ENCODE measurements at places on chromosomes 12 and 14.

DNA sequence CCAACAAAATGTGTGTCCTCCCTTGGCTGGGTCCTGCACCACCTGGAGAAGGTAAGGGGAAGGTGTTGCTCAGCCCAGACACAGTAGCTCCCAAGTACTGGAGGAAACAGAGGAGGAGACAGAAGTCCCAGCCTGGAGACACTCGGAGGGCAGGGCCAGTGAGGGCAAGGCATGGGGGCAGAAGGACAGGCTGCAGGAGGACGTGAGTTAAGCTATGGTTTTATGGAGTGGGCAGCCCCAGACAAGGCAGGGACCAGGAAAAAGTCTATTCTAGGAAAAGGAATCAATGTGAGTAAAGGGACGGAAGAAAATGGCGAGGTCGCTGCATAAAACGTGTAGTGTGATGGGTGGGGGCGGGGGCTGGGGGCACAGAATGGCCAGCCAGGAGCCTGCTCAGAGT lies 210.1 kb upstream of the DIO3 start:
- DNase-seq: no peak

DNA sequence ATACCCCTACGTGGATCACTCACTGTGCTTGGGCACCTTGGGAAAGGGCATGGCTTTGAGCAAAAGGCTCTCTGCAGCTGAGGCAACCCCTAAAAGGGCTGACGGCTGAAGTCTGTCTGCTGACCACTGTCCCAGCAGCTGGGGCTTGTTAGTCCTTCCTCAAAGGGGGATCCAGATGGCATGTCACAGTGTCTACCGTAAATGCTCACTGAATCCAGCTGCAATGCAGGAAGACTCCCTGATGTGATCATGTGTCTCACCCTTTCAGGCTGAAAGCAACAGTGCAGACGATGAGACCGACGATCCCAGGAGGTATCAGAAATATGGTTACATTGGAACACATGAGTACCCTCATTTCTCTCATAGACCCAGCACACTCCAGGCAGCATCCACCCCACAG lies 12.4 kb downstream of the OAS1 start:
- no peak for DNase-seq

DNA sequence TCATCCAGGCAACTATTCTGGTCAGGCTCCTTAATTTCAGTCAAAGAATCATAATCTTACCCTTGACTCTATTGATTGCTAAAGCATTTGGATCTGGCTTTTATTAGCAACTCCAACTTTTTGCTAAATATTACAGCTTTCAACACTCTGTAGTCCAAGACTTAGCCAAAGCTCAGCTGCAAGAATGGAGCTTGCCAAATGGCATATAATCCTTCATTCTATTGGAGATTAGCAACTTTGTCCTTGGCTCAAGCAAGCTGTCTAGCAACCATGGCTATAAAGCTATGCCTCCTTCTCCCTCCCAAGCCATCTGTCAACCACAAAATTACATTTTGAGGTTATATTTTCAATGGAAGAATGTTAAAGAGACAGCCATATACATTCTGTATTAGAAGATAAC lies 23.1 kb upstream of the NID2 start:
- DNase-seq: no peak

- no peak for DNase-seq
These were observed 7.5 kb downstream of the CRADD start for GRCh38 chr12:93684716-93685115.

- no peak for DNase-seq
These were observed 188.4 kb downstream of the RBM19 start for GRCh38 chr12:113777751-113778150.

DNA sequence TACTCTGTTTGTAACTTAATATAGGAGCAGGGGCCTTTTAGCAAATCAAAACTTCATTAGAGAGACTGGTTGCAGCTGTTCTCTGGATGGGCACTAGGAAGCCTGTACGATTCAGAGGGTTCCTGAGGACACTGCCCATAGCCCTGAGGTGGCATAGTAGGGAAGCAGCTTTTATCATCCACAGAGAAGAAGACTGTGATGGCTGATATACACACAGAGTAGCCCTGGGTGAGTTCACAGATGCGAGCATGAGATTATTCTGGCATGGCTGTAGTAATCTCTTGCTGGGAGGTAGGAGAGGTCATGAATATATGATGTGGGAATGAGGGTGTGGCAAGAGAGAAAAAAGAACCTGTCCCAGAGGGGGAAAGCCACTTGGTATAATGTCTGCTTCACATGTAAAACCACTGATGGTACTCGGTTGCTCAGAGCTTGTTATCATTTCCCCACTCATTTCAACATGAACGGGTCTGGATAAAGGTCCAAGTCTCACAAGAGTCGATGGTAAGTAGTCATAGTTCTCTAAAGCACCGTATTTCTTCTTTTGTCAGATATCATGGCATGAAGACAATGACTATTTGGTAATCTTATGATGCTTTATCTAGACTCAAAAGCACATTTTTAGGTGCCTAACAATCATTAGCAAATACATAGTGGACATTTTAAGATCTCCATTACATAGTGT lies 52.0 kb downstream of the PEBP1 start:
- no peak for DNase-seq

GRCh38 chr12:130547480-130548155 lies 168.5 kb downstream of the RIMBP2 start:
- DNase-seq: no peak

- DNase-seq: no peak
These were observed 180.3 kb downstream of the RMST start for GRCh38 chr12:97642911-97643310.

Data from activated T-cell treated with anti-CD3 and anti-CD28 coated beads for 1 hour (primary cell).